ENCODE measurements at places on chromosomes 7 and 10.

- peak; percentile 21 for DNase-seq
These were observed 13.0 kb upstream of the WIPI2 start for GRCh38 chr7:5177060-5177459.

- no peak for DNase-seq
These were observed 69.9 kb downstream of the OAT start for GRCh38 chr10:124348801-124349200.

DNA sequence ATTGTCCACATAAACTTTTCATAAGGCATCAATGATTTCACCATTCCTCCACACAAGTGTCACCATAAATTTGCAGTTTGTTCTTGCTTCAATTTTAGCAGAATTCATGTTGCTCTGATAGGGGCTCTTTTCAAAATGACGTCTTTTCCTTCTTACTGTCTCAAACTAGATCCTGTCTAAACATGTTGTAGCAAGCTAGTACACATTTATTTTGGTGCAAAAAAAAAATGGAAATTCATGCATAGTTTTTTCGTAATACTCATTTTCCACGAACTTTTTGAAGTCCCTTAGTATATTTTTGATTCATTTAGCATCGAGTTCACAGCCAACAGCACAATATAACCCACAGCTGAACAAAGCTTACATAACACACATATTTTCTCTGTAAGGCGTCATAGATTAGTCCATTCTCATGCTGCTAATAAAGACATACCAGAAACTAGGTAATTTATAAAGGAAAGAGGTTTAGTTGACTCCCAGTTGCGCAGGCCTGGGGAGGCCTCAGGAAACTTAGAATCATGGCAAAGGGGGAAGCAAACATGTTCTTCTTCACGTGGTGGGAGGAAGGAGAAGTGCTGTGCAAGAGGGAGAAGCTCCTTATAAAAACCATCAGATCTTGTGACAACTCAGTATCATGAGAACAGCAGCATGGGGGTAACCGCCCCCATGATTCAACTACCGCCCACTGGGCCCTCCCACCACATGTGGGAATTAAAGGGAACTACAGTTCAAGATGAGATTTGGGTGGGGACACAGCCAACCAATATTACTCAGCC, 301.5 kb downstream of the CCDC3 start:
- DNase-seq, result no peak

DNA sequence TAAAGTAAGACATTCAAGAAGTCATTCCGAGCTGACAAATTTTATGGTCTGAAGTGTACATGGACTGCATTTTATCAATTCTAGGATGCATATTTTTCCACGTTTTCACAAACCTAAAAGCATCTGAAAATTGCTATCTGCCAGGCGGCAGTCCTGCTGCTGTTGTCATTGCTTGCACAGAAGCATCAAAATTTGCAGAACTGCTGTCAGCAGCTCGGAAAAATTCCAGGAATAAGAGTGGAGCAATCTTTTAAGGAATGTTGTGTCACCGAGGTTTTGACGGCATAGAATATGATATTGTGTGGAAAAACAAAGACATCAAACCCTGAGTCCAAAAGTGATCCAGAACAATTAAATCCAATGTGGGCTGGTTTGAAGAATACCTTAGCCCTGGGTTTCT, 61.4 kb downstream of the CHCHD3 start:
- no peak for DNase-seq

DNA sequence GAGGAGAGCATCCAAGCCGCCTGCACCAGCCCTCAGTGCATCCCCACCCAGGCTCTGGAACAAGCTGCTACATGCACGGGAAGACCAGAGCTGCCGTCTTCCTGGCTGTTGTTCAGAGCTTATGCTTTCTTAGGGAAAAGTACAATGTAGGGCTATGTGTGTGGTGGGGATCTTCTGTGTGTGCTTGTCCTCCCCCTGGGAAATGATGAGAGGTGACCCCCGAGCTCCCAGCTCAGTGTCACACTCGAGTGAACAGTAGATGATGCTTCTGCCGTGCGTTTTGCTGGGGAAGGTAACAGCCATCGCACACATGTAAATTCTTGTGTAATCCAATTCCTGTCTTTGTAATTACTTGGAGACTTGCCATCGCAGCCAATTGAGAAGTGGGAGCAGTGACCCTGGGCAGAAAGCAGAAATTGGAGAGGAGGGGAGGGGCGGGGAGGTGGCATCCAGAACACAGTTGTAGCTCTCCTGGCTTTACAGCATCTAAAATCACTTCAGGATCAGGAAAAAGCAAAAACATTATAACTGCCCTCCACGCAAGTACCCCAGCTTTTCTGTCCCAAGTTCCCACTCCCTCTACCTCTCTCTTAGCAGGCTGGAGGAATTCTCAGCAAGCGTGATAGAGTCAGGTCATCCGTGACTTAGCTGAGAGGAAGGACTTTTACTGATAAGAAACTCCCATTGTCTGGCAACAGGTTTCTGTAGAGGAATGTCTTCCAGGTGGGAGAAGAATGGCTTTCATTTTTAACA, 149.6 kb downstream of the TCF7L2 start:
- no peak for DNase-seq

GRCh38 chr10:855079-855478, 76.4 kb downstream of the LARP4B start:
- no peak for DNase-seq

GRCh38 chr7:151767557-151767956, 109.4 kb downstream of the PRKAG2 start:
- DNase-seq, result no peak

GRCh38 chr7:41459183-41459582, 243.7 kb downstream of the INHBA start:
- no peak for DNase-seq

DNA sequence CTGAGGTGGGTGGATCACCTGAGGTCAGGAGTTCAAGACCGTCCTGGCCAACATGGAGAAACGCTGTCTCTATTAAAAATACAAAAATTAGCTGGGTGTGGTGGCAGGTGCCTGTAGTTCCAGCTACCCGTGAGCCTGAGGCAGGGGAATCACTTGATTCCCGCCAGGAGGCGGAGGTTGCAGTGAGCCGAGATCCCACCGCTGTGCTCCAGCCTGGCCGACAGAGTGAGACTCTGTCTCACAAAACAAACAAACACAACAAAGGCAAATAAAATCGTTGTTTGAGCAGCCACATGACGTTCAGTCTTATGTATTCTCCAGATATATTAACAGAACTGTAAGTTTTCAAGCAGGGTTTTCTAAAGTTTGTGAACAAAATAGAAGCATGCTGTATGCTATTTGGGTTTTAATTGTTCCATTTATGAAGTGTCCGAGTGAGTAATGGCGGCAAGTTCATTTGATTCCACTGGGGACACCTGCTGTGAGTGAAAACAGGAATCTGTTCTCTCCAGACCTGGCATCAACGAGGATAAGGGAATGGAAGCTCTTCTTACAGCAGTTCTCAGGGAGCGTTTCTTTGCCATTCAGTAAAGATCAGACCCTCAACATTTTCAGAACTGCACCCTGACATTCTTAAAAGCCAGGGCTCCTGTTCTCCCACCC, 122.5 kb upstream of the PITRM1 start:
- no peak for DNase-seq

- DNase-seq, result no peak
These were observed 20.6 kb downstream of the KLHDC10 start for GRCh38 chr7:130090745-130091532.

- no peak for DNase-seq
These were observed 127.5 kb downstream of the DNAJB6 start for GRCh38 chr7:157464111-157464970.

DNA sequence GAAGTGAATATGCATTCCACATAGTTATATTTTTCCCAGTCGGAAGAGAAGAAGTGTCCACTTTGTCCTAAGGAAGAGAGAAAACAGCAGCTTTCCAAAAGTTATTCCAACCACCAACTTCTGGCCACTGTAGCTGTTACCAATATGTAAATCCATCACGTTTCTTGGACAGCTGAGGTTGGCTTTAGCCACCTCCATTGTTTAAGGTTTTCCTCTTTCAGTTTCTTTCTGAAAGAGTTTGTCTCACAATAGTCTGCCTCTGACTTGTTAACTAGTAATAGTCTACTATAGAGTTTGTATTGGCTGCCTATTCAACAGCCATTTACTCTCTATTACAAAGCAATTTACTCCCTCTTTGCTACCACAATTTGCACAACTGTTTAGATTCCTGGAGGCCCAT, 457.6 kb upstream of the LRRN3 start:
- DNase-seq, result no peak

DNA sequence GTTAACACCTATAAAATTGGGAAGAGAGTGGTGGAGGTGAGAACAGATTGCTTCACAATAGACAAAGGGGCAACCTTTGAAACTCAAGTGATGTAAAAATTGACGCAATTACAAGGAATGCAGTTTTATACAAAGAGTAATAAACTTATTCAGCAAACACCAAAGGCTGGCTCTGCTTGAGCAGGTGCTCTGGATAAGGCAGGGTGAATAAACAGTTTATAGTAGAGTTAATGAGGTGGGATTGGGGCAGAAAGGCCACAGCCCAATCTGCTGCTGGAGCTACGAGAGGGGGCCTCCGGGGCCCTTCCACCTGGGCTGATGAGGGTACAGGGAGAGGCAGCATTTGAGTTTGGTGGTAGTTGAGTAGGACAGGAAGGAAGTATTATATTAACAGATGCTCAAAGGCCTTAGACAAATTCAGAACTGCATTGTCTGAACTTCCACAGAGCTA, 6.0 kb downstream of the MUC12 start:
- no peak for DNase-seq

DNA sequence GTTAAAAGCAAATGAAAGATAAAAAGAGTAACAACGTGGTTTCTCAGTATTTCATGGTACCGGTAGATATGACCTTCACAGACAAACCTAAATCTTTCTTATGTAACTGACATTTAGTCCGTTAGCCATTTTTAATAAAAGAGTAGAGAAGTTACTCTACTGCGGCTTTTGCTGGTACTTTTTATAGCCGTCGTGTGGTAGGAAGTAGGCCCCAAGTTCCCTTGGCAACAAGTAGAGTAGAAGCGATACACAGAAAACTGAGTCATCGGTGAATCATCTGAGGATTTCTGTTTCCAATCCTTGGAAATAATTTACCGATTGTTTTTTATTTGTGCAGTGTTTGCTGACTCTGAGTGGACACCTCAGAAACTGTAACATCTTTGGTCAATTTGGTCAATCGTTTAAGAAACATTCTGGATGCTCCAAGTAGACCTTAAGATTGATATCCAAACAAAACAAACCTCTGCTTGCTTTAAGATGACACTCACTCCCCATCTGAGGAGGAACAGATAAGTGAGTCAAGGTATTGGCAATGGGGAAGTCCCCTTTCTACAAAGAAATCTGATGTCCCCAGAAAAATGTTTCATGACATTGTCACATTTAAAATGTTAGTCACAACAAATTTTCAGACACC, 63.9 kb upstream of the AHR start:
- DNase-seq, result peak; percentile 55

DNA sequence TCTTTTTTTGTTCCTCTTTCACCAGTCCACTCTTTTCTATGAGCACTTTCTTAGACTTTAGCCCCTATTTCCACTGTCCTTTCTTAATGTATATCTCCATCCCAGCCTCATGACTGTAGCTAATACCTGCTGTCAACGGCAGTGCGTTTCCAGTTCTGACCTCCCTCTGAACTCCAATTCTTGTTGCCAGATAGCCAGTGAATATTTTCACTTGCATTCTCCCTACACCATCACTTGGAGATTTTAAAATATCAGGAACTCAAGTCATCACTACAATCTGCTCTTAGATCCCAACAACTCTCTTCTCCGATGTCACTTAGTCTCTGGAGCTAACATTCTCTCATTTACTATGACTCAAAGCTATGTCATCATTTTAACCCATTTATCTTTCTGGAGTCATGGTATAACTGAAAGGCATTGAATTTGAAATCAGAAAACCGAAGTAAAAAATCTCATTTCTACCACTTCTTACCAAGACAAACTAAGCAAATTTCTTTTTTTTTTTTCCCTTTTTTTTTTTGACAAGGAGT, 5.1 kb upstream of the SLC16A12 start:
- no peak for DNase-seq

- DNase-seq, result no peak
These were observed 639.0 kb downstream of the IPMK start for GRCh38 chr10:57628592-57629284.

- no peak for DNase-seq
These were observed 317 bp downstream of the PDZD7 start for GRCh38 chr10:101030496-101031127.

GRCh38 chr7:117673839-117674238, 194.0 kb downstream of the CFTR start:
- DNase-seq, result no peak

- DNase-seq, result no peak
These were observed 11.1 kb downstream of the PNLIPRP2 start for GRCh38 chr10:116631871-116632295.

GRCh38 chr10:56505555-56505954, 144.5 kb upstream of the ZWINT start:
- no peak for DNase-seq

DNA sequence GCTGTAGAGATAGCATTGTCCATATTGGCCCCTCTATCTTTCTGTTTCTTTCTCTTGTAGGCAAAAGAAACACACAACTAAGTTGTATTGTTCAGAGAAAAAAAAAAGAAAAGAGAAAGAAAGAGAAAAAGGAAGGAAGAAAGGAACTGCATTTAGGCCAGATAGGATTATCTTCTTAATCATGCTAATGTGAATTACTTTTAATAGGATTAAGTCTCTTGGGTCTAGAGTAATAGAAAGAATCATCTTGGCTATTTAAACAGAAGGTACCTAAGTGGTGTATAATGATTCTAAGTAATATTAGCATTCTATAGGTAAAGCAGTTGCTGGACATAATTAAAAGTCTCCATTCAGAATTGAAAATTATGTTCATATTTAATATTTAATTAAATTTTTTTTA, 42.2 kb downstream of the GPR85 start:
- DNase-seq, result no peak

- no peak for DNase-seq
These were observed 193.5 kb downstream of the MGMT start for GRCh38 chr10:129660569-129660968.

DNA sequence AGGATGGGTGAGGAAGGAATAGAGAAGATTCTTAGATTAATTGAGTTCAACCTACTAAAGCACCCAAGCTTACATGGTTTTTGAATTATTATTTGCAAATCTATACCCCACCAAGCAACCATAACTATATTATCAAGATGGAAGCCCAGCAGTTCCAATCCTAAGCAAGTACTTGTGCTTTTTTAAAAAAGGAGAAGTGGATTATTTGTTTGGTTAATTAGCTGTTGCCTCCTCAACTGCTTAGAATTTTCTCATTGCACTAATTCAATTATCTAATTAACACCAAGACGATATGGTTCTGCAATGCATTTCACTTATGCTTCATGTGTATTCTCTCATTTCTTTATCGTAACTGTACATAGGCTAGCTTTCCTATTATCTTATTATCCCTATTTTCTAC, 27.3 kb upstream of the WIPF3 start:
- no peak for DNase-seq

GRCh38 chr10:29926693-29927048, 132.7 kb downstream of the JCAD start:
- DNase-seq, result no peak
